ENCODE measurements at places on chromosomes 3 and 15. TPM values are rescaled to one million over a fixed set of nuclear protein-coding genes. Genes with fewer than 3 reads are reported as not detected.

GRCh38 chr3:68256635-68257223 is 602.3 kb upstream of the SUCLG2 start:
- DNase-seq: no peak

DNA sequence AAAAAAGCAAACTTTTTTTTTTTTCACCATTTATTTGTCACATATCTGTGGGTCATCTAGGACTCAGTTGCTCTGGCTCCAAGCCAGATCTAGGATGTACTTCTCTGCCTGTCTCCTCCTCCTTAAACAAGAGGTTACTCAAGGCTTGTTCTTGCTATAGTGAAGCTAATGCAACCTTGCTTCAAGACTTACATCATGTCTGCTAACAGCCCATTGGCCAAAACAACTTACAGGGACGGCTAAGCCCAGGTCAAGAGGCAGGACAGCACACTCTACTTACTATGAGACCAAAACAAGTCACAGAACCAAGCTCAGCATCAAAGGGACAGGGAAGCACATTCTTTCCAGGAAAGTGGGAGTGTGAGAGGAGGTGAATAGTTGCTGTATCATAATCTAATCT is 123.8 kb upstream of the BNIP2 start:
- DNase-seq: no peak

The IGF2BP2 gene
- total RNA-seq: 0.05 TPM

- peak; percentile 52 for DNase-seq
Measured at GRCh38 chr3:43378066-43378935, 92.0 kb downstream of the SNRK start.

DNA sequence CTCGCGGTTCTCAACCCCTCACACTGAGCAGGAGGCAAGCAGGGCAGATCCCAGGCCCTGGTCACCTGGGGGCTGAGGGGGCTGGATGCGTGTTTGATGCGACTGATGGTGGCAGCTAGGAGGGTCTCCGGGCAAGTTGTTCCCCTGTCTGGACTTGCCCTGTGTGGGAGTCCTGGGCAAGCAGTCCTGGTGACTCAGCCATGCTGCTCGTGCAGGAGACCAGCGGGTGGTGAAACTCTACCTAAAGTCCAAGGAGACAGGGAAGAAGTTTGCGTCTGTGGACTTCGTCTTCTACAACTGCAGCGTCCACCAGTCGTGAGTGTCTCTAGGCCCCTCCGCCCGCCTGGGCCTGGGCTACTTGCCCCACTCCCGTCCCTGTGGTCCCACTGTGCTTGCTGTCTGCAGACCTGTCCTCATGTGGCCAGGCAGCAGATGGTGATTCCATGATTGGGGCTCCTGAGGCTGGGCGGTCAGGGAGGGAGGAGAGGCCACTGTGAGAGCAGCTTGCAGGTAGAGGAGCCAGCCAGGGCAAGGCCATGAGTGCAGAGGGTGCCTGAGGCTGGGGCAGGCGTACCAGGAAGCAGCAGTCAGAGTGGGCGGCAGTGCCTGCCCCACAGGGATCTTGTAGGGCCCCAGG is 23.1 kb downstream of the PLXNA1 start:
- DNase-seq: no peak

The SLC38A3 gene
- not detected for total RNA-seq

- no peak for DNase-seq
Measured at GRCh38 chr3:71549951-71550350, 33.6 kb downstream of the FOXP1 start.

The LMOD3 gene
- total RNA-seq: not detected

GRCh38 chr3:12042638-12043037 is 38.5 kb downstream of the SYN2 start:
- DNase-seq: no peak

GRCh38 chr3:12999147-13000140 is 73.8 kb downstream of the IQSEC1 start:
- no peak for DNase-seq
